Articular chondrocyte of knee joint (primary cell): ENCODE measurements at places on chromosomes 1 and 21. TPM values are rescaled to one million over a fixed set of nuclear protein-coding genes. Genes with fewer than 3 reads are reported as not detected.

The ATP1A4 gene
- not detected in 2 replicates for total RNA-seq

The RBM34 gene
- 67.4 and 71.0 TPM in 2 replicates for total RNA-seq

The ADGRB2 gene
- 4.4 and 7.0 TPM in 2 replicates for total RNA-seq

The LAPTM5 gene
- total RNA-seq, result 0.13 and 0.22 TPM in 2 replicates

The UROD gene
- 114 and 124 TPM in 2 replicates for total RNA-seq

The APOBEC4 gene
- not detected in 2 replicates for total RNA-seq

The PGLYRP3 gene
- not detected in 2 replicates for total RNA-seq

The TRIM46 gene
- total RNA-seq, result 2.0 and 3.5 TPM in 2 replicates

The REN gene
- total RNA-seq, result not detected in 2 replicates

The CFAP107 gene
- not detected in 2 replicates for total RNA-seq

The C1orf226 gene
- total RNA-seq, result 0.65 and 0.78 TPM in 2 replicates

The DHRS3 gene
- 81.7 and 110 TPM in 2 replicates for total RNA-seq

The PRRC2C gene
- total RNA-seq, result 74.0 and 88.2 TPM in 2 replicates

The SPRR2D gene
- total RNA-seq, result not detected in 2 replicates

The ADAMTSL4 gene
- total RNA-seq, result 7.0 and 8.5 TPM in 2 replicates

The PYCR2 gene
- 22.1 and 24.4 TPM in 2 replicates for total RNA-seq

The LHX4 gene
- under 0.01 TPM in 1 of 2 replicates, not detected in the other for total RNA-seq

The SLC9C2 gene
- total RNA-seq, result under 0.01 TPM in 1 of 2 replicates, not detected in the other

The SORT1 gene
- total RNA-seq, result 18.4 and 20.1 TPM in 2 replicates

The CELA2A gene
- total RNA-seq, result not detected in 2 replicates

The LIX1L gene
- 44.6 and 45.1 TPM in 2 replicates for total RNA-seq

The HAO2 gene
- total RNA-seq, result not detected in 2 replicates

The UBL4B gene
- 0.13 and 0.32 TPM in 2 replicates for total RNA-seq

The MCOLN2 gene
- total RNA-seq, result 6.7 and 10.2 TPM in 2 replicates

The NUP210L gene
- total RNA-seq, result 0.52 and 0.86 TPM in 2 replicates

The LDLRAD1 gene
- total RNA-seq, result not detected in 2 replicates

The RPTN gene
- total RNA-seq, result 0.13 and 0.54 TPM in 2 replicates

The NHLH1 gene
- total RNA-seq, result under 0.01 TPM in 2 replicates
